AG08395 (cell line): ENCODE measurements at places on chromosomes 1 and 21.
A peak's percentile ranks its signal among the peaks of the same experiment; 100 is the strongest.

DNA sequence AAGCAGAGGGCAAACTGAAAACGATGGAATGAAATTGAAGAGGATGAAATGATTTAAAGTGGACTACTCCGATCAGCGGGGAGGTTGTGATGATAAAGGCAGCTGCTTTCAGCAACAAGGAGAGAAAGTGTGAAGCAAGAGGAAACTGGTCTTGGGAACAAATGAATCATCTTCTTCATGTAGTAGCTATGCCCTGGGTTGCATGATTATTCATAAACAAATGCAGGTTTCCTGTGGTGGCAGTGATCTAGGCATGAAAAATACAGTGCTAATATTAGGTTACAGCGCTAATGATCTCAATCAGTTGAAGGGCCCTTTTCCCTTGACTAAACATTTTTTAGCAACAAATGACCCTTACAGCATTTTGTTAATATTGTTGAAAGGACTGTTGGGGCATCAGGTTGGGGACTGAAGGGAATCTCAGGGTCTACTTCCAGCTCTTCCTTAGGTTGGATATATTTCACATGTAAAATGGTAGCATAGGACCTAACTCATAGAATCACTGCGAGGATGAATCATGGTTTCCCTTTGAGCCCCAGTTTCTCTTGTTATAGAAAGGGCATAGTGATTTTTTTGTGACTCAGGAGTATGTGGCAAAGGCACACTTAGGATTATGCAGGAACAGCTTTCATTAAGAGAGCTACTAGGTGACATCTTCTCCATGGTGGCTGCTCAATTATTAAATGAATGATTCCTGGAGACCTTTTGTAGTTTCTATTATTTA is 1.9 kb upstream of the ZFYVE9 start:
- DNase-seq = peak; percentile 88

DNA sequence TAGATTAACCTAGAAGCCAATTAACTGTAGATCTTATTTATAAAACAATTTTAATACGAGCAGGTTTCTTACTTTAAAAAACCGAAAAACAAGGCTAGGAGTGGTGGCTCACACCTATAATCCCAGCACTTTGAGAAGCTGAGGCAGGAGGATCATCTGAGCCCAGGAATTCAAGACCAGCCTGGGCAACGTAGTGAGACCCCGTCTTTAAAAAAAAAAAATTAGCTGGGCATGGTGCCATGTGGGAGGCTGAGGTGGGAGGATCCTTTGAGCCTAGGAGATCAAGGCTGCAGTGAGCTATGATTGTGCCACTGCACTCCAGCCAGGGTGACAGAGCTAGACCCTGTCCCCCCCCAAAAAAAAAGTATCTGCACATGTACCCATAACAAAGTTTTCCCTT is 89.3 kb upstream of the QSOX1 start:
- DNase-seq = no peak

DNA sequence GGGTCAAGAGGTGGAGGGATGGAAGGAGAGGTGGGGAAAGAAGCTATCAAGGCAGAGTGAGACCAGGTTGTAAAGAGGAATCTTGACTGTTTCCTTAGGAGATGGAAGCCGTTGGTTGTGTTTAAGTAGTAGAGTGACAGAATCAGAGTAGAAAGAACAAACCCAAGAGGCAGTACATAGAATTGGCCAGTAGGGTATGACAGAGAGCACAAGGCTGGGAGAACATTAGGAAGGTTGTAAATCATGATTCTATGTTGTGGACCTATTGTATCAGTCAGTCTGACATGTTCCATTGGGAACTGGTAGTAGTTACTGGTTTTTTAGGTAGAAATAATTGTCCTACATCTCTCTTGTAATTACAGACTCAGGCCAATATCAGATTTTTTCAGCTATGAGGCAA is 486.9 kb upstream of the USP24 start:
- DNase-seq = no peak

DNA sequence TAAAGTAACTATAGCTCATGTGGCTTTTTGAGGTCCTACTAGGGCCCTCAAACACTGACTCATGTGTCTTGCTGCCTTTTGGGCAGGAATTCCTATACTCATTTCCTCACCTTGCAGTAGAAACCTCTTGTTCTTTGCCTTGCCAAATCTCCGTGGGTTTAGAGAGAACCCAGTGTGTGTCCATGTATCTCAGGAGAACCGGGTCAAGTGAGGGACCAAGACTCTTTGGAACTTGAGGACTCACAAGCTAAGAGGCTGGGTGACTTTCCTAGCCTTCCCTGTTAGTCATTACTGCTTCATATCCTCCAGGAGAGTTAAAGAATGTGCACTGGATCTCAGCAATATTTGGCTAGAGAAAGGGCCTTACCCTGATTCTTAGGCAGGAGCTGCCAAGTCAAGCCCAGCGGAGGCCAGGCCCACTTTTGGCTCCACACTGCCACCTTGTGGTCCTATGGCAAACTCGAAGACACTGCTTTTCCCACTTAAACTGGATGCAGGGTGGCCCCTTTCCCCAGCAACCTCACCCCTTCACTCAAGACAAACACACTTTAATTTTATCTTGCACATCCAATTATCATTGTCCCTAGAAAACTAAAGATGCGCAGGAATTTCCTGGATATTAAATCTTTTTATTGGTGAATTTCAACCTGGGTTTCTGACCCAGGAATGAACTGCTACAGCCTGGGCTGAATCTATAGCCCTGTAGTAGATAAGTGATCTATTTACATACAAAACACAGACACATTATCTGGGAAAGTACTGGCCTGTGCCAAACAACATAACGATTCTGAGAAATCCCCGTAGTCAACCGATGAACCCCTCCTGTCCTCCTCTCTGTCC is 10.6 kb downstream of the AVPR1B start:
- peak; percentile 93 for DNase-seq

GRCh38 chr1:150922519-150922975 is 3.6 kb upstream of the SETDB1 start:
- DNase-seq = peak; percentile 87

DNA sequence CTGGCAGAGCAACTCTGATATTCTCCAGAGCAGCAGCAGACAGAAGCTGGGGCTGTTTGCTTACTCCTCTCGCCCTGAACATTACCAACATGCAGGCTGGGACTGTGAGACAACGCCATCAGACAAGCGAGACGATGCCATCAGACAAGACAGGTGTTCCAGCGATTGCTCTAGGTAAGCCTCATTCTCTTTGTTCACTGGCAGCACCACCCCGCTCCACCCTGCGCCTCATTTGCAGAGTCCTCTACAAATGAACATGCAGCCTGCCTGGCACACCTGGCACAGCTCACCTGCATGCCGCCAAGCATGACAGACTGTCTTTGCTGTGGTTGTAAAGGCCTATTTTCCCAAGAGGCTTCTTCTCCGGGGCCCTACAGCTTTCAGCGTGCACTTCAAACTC is 346.2 kb downstream of the SMYD3 start:
- DNase-seq = no peak

DNA sequence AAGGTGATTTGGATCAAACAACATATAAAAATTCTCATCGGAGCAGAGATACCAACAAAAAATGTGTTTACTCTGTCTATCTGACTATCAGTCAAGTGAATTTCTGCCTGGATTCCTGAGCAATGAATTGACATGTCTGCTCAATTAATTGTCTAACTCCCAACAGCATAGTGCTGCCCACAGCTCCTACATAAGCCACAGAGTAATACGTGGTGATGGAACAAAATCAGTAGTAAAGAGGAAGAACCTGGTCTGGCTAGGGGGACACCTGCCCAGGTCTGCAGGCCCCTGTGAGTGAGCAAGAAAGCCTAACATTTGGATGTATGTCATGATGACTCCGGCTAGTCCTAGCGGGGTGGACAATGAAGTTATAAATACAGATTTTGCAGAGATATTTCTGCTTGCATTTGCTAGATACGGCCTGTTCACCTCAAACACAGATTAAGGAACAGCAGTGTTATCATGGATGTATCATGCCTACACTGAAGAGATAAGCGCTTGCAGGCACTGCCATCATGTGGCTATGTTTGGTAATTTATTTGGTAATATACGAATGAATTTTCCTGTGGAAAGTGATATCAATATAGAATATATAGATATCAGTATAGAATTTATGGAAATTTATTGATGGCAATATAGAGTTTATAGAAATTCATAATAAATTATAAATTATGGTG is 69.6 kb upstream of the LRRC8B start:
- DNase-seq = peak; percentile 69

GRCh38 chr21:33828083-33828482 is 87.5 kb downstream of the ATP5PO start:
- peak; percentile 14 for DNase-seq

- DNase-seq = no peak
Observed at GRCh38 chr21:46158666-46159300, 3.4 kb upstream of the FTCD start.

GRCh38 chr1:242761556-242761955 is 237.1 kb upstream of the PLD5 start:
- DNase-seq = no peak

DNA sequence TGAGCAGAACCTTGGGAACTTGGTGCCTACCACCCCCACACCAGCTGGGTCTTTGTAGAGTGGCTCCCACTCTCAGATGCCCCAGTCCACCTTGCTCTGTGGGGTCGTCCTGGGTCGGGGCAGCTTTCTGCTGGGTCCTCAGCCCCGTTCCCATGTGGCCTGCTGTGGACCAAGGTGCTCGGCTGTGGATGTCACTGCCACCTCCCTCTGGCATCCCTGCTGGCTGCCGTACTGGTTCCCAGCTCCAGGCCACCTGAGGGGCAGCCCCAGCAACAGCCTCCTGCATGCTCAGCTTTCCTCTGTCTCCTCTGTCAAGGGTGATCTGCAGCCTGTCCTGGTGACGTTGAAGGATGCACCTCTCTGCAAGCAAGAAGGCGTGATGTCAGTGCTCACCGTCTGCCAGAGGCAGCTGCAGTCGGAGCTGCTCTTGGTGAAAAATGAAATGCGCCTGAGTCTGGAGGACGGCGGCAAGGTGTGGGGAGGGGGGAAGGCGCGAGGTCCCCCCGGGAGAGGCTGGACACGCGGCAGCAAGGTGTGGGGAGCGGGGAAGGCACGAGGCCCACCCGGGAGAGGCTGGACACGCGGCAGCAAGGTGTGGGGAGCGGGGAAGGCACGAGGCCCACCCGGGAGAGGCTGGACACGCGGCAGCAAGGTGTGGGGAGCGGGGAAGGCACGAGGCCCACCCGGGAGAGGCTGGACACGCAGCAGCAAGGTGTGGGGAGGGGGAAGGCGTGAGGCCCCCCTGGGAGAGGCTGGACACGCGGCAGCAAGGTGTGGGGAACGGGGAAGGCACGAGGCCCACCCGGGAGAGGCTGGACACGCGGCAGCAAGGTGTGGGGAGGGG is 45.9 kb upstream of the DIP2A start:
- no peak for DNase-seq

- no peak for DNase-seq
Observed at GRCh38 chr1:116105996-116106395, 5.2 kb upstream of the MAB21L3 start.

- no peak for DNase-seq
Observed at GRCh38 chr1:234327577-234328164, 45.6 kb upstream of the COA6 start.

GRCh38 chr1:62128745-62129144 is 65.9 kb upstream of the L1TD1 start:
- DNase-seq = no peak

DNA sequence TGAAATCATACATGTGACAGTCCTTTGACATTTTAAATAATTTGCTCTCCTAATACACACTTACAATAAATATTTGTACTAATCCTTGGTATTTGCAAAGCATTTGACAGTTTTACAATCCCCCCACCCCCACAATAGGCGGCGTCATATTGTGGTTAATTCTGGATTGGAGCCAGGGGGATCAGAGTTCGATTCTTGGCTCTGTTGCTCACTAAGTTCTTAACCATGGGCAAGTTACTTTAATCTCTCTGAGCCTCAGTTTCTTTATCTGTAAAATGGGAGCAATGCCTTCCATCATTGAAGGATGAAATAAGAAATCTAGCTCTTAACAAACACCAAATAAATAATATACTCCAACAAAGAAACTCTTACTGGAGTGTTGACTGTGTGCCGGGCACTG is 23.8 kb downstream of the CACNA1S start:
- DNase-seq = no peak

DNA sequence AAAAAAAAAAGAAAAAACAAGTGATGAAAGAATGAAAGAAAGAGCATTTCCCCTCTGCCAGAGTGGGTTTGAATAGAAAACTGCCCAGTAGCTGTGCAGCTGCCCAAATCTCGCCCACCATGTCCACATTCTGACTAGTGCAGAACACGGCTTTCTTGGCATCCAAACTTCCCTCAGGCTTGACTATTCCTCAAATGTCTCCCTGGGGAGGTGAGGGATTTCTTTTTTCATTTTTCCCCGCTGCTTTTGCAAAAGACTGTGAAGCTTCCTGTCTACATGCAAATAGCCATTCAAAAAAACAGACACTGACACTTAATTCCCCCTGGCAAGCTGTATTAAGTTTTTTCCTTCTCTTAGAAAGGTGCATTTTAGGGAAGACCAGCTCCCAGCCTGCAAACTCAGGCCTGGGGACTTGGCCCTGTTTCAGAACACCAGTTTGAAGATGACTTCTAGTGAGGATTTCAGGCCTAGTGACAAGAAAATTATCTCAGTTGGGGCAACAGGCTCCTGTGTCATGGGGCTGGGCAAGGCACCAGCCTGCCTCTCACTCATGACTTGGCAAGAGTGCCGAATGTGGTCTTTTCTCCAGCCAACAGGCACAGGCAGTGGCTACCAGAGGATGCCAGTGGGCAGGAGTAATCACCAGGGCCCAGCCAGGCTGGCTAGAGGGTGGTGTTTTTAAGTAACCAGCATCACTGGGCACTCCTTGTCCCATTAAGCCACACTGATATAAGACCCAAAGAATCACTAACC is 178.1 kb upstream of the NFIA start:
- peak; percentile 52 for DNase-seq

- DNase-seq = no peak
Observed at GRCh38 chr1:242839101-242839500, 314.6 kb upstream of the PLD5 start.

DNA sequence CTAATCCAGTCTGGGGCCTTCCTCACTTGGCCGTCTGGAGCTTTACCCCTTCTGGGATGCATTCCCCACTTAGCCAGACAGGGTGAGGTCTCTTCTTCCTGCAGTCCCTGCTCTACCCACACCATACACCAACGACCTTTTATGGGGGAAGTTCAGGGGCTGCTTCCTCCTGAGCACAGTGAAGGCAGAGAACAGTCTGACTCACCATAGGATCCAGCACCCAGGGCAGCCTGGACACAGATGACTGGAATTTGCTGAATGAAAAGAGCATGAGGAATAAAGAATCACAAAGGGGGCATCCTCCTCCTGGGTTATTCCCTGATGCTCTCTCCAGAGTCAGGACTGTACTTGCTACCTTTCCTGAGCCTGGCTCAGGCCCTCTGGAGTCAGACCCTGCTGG is 4.6 kb upstream of the FOXE3 start:
- peak; percentile 49 for DNase-seq

GRCh38 chr1:30790850-30791778 is 33.5 kb upstream of the LAPTM5 start:
- DNase-seq = no peak

GRCh38 chr1:212794561-212795014 is 2.9 kb downstream of the TATDN3 start:
- no peak for DNase-seq

GRCh38 chr1:75711846-75712245 is 12.7 kb upstream of the ACADM start:
- DNase-seq = no peak
